ENCODE measurements at places on chromosomes 1 and 21.

- H3K27ac ChIP-seq: no peak overlapping the region
- no peaks in the 10 kb centered on the region for H3K36me3 ChIP-seq
- no peak overlapping the region for H3K4me3 ChIP-seq
- H3K27me3 ChIP-seq: no peaks in the 10 kb centered on the region
Observed at GRCh38 chr1:217876401-217876800, 245.3 kb downstream of the SPATA17 start.

GRCh38 chr1:45892068-45892785 lies 88.8 kb downstream of the MAST2 start:
- H3K4me1 ChIP-seq: peaks cover 3% of the 10 kb centered on the region
- DNase-seq: peak; percentile 75
- H3K27me3 ChIP-seq: no peaks in the 10 kb centered on the region
- H3K27ac ChIP-seq: peak overlapping the region; percentile 90
- H3K36me3 ChIP-seq: no peaks in the 10 kb centered on the region

- H3K27ac ChIP-seq: no peak overlapping the region
- peaks cover 75% of the 10 kb centered on the region for H3K36me3 ChIP-seq
- H3K4me1 ChIP-seq: no peaks in the 10 kb centered on the region
- no peak for DNase-seq
Observed at GRCh38 chr1:17635276-17635675, 95.8 kb downstream of the ARHGEF10L start.

GRCh38 chr1:21685946-21686678 lies 17.0 kb upstream of the RAP1GAP start:
- no peaks in the 10 kb centered on the region for H3K27me3 ChIP-seq
- no peak for DNase-seq
- peaks cover 32% of the 10 kb centered on the region for H3K36me3 ChIP-seq
- no peak overlapping the region for H3K27ac ChIP-seq

DNA sequence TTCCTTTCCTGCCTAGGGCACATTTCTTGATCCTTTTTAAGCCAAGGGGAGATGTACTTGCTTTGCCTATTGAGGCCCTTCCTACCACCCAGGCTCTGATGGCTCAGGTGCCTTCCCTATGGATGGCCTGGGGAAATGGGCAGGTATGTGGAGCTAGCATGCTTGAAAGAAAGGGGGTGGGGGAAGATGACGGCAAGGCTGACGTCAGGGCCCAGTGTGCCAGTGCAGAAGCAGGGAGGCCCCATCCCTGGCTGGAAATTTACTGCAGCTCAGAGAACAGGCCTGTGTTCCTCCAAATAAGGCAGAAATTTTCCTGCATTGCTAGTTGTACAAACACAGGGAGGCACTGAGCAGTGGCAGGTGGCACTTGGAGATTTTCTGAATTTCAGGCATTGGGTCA lies 453.2 kb upstream of the VAMP3 start:
- no peak overlapping the region for H3K27ac ChIP-seq
- no peak for DNase-seq
- no peaks in the 10 kb centered on the region for H3K36me3 ChIP-seq
- no peak overlapping the region for H3K4me3 ChIP-seq
- H3K27me3 ChIP-seq: no peaks in the 10 kb centered on the region
- peaks cover 1% of the 10 kb centered on the region for H3K4me1 ChIP-seq

- no peak overlapping the region for H3K4me3 ChIP-seq
- H3K4me1 ChIP-seq: no peaks in the 10 kb centered on the region
- no peak for DNase-seq
- no peak overlapping the region for H3K27ac ChIP-seq
- H3K36me3 ChIP-seq: no peaks in the 10 kb centered on the region
Observed at GRCh38 chr1:39675220-39675619, 3.3 kb upstream of the NT5C1A start.

DNA sequence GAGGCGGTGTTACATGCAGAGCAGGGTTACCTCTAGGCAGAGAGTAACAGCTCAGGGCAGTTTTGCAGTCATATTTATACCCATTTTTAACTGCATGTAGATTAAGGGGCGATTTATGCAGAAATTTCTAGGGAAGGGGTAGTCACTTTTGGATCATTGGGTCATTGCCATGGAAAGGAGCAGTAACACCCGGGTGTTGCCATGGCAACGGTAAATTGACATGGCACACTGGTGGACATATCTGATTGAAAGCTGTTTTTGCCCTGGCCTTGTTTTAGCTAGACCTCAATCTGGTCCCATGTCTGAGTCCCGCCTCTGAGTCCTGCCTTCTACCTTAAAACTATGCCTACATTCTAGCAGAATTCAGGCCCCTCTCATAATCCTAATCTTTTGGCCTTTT lies 11.8 kb upstream of the USP1 start:
- H3K4me3 ChIP-seq: no peak overlapping the region
- no peaks in the 10 kb centered on the region for H3K4me1 ChIP-seq
- no peak overlapping the region for H3K27ac ChIP-seq
- no peaks in the 10 kb centered on the region for H3K27me3 ChIP-seq

DNA sequence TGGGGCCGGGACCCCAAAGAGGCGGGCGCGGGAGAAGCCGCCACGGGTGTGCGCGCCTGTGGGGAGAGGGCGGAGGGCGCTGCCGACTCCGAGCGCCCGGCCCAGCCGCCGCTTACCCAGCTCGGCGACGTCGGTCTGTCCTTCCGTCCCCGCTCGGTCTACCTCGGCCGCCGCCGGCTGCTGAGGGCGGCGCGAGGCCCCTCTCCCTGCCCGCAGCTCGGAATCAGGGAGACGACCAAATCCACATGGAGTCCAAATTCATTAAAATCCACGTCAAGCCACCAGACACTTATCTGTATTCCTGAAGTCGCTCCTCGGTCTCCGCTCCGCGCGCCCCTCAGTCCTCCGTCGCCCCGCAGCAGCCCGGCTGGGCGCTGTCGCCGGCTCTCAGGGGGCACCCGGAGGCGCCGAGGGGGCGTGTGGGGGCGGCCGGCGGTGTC lies 637 bp downstream of the PLXNA2 start:
- peaks cover 8% of the 10 kb centered on the region for H3K36me3 ChIP-seq
- H3K4me3 ChIP-seq: peak overlapping the region; percentile 82
- DNase-seq: no peak
- H3K4me1 ChIP-seq: peaks cover 41% of the 10 kb centered on the region
- peak overlapping the region; percentile 82 for H3K27ac ChIP-seq

DNA sequence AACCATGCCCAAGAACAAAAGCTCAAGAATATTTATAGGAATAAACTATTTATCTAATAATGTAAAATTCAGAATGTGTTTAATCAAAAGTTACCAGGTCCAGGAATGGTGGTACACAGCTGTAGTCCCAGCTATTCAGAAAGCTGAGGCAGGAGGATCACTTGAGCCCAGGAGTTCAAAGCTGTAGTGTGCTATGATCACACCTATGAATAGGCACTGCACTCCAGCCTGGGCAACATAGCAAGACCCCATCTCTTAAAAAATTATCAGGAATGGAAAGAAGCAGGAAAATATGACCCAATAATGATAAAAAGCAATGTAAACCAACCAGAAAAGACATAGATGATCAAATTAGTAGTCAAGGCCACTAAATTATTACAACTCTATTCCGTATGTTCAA lies 62.2 kb upstream of the DR1 start:
- H3K36me3 ChIP-seq: peaks cover 6% of the 10 kb centered on the region
- no peak overlapping the region for H3K4me3 ChIP-seq
- no peak for DNase-seq
- no peaks in the 10 kb centered on the region for H3K4me1 ChIP-seq

DNA sequence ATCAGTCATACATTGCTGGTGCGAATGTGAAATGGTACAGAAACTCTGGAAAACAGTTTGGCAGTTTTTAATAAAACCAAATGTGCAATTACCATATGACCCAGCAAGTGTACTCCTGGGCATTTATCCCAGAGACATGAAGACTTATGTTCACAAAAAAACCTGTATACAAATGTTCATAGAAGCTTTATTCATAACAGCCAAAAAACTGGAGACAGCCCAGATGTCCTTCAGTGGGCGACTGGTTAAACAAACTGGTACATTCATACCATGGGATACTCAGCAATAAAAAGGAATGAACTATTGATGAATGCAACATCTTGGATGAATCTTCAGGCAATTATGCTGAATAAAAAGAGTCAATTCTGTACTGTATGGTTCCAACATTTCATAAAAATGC lies 97.8 kb downstream of the DTL start:
- no peak for DNase-seq
- H3K4me3 ChIP-seq: no peak overlapping the region
- no peak overlapping the region for H3K27ac ChIP-seq
- no peaks in the 10 kb centered on the region for H3K36me3 ChIP-seq

GRCh38 chr1:82979593-82980236 lies 1019.2 kb downstream of the TTLL7 start:
- no peaks in the 10 kb centered on the region for H3K36me3 ChIP-seq
- DNase-seq: no peak
- no peaks in the 10 kb centered on the region for H3K27me3 ChIP-seq
- peaks cover 6% of the 10 kb centered on the region for H3K4me1 ChIP-seq

DNA sequence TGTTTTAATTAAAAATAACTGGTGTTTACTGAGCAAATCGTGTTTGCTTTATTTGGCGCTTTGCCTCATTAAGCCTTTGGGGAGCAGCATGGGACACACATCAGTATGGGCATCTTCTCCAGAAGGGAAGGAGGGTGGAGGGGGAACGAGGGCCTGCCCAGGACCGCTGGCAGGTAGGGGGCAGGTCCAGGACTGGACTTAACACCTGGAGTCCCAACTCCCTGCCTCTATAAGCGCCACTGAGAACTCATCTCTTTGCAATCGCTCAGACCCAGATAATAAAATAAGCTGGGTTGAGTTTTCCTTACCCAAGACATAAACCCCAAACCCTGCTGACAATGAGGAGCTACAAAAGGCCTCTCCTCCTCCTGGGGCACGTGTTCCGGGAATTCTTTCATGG lies 15.1 kb downstream of the ABCG1 start:
- no peaks in the 10 kb centered on the region for H3K27me3 ChIP-seq
- H3K27ac ChIP-seq: no peak overlapping the region
- DNase-seq: no peak
- no peaks in the 10 kb centered on the region for H3K36me3 ChIP-seq

DNA sequence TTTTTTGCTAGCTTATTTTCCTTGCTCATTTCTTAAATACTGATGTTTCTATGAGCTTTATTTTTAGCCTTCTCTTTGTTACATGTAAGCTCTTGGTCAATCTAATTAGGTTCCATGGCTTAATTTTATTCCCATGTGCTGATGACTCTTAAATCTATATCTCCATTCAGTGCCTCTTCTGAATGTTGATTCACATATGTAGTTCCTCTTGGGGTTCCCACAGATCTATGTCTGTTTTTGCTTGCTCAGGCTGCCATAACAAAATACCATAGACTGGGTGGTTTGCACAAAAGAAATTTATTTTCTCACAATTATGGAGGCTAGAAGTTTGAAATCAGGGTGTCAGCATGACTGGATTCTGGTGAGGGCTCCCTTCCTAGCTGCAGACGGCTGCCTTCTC lies 58.3 kb upstream of the PLA2G4A start:
- H3K4me3 ChIP-seq: no peak overlapping the region
- DNase-seq: no peak
- no peak overlapping the region for H3K27ac ChIP-seq
- H3K36me3 ChIP-seq: no peaks in the 10 kb centered on the region
- H3K4me1 ChIP-seq: peaks cover 5% of the 10 kb centered on the region

DNA sequence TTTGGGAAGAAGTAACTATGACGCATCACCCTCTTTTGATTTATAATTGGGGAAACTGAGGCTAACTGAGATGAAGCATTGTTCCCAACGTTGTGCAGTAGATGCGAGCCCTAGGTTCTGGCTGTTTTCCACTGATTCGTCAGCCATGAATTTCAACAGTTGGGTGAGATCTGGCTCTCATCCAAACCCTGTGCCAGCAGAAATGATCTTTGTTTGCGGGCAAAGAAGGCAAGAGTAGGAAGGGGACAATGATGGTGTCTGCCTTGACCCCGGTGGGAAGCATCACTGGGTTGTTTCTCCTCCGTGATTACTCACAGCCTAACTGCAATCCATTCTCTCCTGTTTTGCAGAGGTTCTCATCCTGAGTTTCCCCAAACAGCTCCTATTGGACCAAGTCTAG lies 142.3 kb downstream of the MIS18A start:
- no peak overlapping the region for H3K4me3 ChIP-seq
- no peaks in the 10 kb centered on the region for H3K27me3 ChIP-seq
- DNase-seq: no peak
- peaks cover 3% of the 10 kb centered on the region for H3K4me1 ChIP-seq
- H3K27ac ChIP-seq: no peak overlapping the region

GRCh38 chr1:4301007-4301406 lies 353.4 kb upstream of the AJAP1 start:
- H3K4me3 ChIP-seq: no peak overlapping the region
- no peak for DNase-seq
- no peak overlapping the region for H3K27ac ChIP-seq
- no peaks in the 10 kb centered on the region for H3K36me3 ChIP-seq
- no peaks in the 10 kb centered on the region for H3K4me1 ChIP-seq

- DNase-seq: no peak
- H3K27me3 ChIP-seq: no peaks in the 10 kb centered on the region
- H3K36me3 ChIP-seq: no peaks in the 10 kb centered on the region
- peaks cover 6% of the 10 kb centered on the region for H3K4me1 ChIP-seq
Observed at GRCh38 chr21:34039678-34040382, 33.5 kb upstream of the MRPS6 start.

GRCh38 chr1:109134423-109134822 lies 20.5 kb downstream of the ELAPOR1 start:
- H3K36me3 ChIP-seq: no peaks in the 10 kb centered on the region
- H3K4me3 ChIP-seq: no peak overlapping the region
- H3K4me1 ChIP-seq: peaks cover 6% of the 10 kb centered on the region
- no peak for DNase-seq
- no peaks in the 10 kb centered on the region for H3K27me3 ChIP-seq

- H3K36me3 ChIP-seq: no peaks in the 10 kb centered on the region
- no peak overlapping the region for H3K4me3 ChIP-seq
- DNase-seq: no peak
- no peaks in the 10 kb centered on the region for H3K27me3 ChIP-seq
- H3K27ac ChIP-seq: no peak overlapping the region
Observed at GRCh38 chr1:91057784-91058183, 35.9 kb upstream of the ZNF644 start.

DNA sequence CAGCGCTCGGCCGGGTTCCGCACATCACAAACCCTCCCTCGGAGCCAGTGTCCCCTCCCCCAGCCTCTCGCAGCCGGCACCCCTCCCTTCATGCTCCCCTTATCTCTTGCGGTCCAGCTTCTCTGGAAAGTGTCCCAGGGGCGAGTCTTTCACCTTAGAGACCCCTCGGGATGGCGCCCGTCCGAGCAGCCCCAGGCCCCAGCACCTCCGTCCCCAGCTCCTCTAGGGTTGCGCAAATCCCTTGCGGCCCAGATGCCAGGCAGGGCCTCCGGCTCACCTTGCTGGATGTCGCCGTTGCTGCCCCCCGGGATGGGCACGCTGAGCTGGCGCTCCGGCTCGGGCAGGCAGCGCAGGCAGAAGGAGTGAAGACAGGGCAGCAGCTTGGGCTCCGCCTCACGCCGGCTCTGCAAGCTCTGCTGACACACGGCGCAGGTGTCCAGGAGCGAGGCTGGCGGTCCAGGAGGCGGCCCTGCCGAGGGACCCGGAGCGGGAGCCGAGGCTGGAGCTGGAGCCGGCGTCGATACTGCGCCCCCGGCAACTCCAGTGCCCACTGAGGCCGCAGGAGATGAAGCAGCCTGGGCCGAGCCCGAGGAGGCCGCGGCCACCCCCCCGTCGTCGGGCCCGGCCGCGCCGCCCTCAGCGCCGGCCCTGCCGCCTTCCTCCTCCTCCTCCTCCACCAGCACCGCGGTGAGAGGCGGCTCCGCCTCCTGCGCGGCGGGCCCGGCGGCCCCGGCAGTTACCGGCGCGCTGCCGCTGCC lies 550 bp downstream of the TRIM33 start:
- H3K4me3 ChIP-seq: peak overlapping the region; percentile 94
- peak; percentile 74 for DNase-seq
- peaks cover 2% of the 10 kb centered on the region for H3K36me3 ChIP-seq
- peak overlapping the region; percentile 95 for H3K27ac ChIP-seq

All from trophoblast cell (in vitro differentiated cells and primary cell).